Activated CD8-positive, alpha-beta memory T cell treated with anti-CD3 and anti-CD28 coated beads, Interleukin-2, amount 10 ng/mL, durations not matched to agents 7 days and 5 days (primary cell): ENCODE measurements at places on chromosomes 1 and 21.
A peak's percentile ranks its signal among the peaks of the same experiment; 100 is the strongest.

DNA sequence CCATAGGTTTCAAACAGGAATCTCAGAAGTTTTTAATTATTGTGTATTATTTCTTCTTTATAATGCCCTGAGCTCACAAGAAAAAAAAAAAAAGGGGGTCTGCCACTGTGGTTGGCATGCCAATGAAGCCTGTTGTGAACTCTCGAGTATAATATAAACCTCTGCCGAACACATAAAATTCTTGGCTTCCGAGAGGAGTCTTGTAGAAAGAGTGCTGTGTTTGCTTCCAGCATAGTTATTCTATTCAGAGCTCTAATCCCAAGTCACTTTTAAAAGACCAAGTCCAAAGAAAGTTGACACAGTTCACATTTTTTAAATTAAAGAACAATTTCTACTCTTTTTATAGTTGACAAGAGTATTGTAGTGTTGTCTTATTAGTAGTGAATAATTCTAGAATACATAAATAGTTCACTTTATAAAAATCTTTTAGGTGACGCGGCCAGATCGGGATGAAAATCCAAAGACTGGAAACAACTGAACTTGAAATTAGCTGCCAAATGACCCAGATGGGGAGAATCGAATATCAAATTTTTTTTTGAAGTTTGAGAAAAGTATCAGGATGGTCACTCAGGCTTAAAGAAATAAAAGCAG is 293.2 kb downstream of the DUSP10 start:
- no peak for DNase-seq

DNA sequence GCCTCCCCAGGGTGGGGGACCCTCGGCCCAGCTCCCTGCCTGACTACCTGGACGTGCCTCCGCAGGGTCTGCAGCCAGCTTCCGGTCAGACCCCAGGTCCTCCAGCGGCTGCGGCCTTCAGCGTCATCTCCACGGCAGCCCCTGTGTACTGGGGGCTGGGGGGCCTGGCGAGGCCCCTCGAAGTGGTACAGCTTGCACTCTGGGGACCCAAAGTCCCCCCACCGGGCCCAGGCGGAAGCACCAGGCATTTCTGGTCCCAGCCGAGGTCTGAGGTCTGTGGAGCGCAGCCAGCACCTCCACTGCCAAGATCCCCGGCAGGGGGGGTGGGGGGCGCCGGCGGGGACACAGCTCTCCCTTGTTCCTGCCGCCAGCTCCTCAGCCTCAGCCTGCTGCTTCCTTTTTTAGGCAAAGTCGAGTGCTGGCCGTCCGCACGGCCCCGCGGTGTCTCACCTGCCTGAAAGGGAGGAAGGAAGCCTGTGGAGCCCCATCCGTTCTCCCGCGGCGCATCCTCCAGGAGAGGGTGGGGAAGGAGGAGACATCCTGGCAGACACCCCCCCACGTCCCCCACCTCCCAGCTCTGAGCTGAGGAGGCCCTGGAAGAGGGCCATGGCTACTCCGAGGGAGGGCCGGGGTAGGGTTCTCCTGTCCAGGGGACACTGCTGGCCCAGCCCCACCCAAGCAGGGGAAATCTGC is 1.2 kb upstream of the VWA1 start:
- no peak for DNase-seq

GRCh38 chr1:26477446-26478152 is 5.4 kb downstream of the HMGN2 start:
- DNase-seq, result no peak

DNA sequence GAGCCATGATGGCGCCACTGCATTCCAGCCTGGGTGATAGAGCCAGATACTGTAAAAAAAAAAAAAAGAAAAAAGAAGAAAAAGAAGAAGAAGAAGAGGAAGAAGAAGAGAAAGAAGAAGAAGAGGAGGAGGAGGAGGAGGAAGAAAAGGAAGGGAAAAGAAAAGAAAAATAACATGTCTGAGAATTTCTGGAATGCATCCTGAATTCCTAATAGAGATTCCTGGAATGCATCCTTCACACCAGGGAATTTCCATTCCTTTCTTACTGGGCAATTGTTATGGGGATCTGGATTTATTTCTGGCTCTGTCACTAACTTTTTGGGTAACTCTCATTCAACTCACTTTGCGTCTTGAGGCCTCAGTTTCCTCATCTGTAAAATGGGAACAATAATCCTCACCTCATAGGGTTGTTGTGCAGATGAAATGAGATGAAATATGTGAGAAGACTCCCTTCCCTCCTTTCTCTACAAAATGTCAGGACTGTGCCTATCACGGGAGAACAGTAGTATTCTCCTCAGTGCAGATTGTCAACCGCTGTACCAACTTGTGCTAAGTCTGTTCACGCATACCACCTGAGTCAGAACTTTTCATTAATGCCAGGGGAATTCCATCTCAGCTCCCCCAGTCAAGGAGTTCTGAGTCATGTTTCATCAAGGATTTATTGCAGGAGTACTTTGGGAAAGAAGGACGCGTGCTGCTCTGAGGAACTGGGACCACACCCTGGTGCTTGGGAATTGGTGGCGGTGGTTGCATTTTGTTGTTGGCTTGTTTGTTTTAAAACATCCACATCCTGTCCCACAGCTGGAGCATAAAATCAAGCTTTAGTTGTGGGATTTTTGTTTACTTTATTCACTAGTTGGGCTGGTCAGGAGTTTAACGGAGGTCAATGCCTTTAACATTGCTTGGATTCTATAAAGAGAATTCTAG is 42.4 kb upstream of the ROR1 start:
- no peak for DNase-seq

DNA sequence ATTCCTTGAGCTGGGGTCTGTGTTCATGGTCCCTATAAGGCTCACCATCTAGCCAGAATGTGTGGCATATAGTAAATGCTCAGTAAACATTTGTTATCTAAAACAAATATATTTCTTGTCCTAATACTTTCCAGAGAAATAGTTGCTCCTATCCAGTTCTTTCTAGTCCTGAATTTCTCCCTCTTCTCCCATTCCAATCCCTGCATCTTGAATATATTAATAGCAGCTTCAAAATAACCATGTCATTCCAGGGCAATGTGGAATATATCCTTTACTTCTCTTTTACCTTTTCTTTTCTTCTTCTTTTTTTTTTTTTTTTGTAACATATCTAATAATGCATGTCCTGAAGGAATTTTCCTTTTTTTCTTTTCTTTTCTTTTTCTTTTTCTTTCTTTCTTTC is 10.4 kb downstream of the DNAJB4 start:
- DNase-seq, result no peak

DNA sequence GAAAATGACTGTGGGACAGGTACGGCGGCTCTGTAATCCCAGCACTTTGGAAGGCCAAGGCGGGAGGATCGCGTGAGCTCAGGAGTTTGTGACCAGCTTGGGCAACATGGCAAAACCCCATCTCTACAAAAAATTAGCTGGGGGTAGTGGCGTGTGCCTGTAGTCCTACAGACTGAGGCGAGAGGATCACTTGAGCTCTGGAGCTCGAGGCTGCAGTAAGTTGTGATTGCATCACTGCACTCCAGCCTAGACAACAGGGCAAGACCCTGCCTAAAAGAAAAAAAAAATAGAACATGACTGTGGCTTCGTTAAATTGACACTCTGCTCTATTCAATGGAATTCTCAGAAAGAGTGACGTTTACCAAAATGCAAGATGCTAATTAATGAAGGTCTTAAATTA is 3.9 kb upstream of the DBT start:
- DNase-seq, result no peak

- DNase-seq, result no peak
These were observed 402.6 kb downstream of the TTLL7 start for GRCh38 chr1:83596331-83596730.

- DNase-seq, result no peak
These were observed 40.4 kb upstream of the SYNC start for GRCh38 chr1:32742956-32743355.

GRCh38 chr1:43851561-43852338 is 81.9 kb upstream of the ARTN start:
- no peak for DNase-seq

- DNase-seq, result no peak
These were observed 12.4 kb downstream of the SAMSN1 start for GRCh38 chr21:14533499-14534428.

- peak; percentile 54 for DNase-seq
These were observed 56.2 kb downstream of the FCRL5 start for GRCh38 chr1:157496121-157496526.

DNA sequence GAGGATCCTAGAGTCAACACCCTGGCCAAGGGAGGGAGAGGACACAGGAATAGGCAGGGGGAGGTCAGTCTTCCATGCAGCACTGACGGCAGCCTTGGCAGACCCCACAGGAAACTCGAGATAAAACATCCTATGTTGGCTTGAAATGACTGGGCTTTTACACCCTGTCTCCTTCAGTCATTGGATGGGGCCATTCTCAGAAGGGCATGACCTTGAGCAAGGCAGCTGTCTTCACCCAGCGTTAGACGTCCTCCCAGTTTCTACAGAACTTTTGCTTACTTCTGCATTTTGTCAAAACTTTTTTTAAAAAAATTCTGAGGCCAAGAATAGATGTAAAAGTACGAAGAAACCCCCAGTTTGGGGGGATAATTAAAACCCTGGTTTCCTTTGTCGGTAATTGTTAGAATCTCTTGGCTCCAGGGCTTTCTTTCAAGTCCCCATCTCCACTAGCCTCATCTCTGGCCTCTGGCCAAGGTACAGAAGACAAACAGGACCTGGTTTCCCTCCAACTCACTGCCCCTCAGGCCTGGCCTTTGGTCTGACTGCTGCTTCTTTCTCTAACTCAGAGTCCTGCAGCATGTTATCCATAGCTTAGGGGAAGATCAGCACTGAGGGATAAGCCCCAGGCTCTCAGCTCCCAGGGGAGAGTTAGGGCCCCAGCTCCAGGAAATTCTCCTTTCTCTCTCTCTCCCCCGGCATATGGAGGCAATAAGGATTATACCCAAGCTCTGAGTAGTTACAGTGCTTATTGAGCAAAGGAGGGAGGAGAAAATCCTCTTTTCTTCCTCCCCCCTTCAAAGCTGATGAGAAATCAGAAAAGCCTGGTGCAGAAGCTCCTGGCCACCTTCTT is 51.6 kb upstream of the KCND3 start:
- no peak for DNase-seq

- no peak for DNase-seq
These were observed 15.2 kb downstream of the SYNJ1 start for GRCh38 chr21:32712641-32713040.

DNA sequence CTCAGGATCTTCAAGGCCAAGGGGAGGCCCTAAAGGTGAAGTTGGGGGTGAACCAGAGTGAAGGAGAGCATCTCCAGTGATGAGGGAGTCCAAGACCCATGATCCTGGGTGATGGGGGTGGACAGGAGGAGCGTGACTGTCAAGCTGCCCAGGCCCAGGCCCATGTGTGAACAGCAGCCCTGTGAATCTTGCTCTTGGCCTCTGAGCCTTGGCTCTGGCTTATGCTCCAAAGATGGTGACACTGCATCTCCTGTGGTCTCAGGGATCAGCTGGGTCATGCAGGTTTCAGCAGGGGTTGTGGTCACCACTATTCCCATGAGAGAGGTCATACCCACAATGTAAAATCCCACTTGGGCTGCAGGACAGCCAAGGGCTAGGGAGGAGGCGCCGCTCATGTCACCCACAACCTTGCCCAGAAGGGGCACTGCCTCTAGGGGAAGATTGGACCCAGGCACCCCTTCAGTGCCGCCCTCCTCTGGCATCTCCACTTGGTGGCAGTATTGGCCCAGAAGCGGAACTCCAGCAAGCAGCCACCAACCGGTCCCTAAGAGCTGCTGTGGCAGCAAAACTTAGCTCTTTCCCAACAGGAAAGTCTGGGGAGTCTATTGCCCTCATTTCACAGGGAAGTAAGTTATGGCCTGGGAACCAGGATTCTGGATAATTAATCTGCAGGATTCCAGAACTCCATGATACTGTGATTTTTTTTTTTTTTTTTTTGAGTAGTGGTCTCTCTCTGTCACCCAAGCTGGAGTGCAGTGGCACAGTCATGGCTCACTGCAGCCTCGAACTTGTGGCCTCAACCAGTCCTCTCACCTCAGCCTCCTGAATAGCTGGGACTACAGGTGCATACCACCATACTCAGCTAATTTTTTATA is 7.5 kb upstream of the WNT3A start:
- peak; percentile 77 for DNase-seq

DNA sequence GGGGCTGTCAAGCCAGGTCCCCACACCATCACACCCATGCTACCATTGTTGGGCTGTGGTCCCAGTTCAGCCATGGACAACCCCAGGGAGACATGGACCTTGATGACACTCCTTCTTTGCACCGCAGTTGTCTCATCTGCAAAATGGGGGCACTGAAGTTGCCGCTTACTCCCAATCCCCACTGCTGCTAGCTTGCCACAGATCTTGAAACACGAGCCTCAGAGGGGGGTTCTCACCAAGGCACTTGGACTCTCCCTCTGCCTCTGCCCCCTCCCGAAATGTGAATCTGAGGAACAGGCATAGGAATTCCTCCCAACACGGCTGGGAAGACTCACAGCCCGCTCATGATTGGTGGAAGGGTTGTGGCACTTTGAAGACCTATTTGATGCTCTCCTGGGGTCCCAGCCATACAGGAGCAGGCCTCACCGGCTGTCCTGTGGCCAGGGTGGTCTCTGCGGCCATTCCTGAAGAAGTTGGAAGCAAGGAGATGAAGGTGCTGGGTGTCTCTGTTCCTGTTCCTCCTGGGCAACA is 31.1 kb downstream of the RUNX3 start:
- DNase-seq, result peak; percentile 61

GRCh38 chr1:21553116-21553926 is 44.1 kb downstream of the ALPL start:
- DNase-seq, result no peak

DNA sequence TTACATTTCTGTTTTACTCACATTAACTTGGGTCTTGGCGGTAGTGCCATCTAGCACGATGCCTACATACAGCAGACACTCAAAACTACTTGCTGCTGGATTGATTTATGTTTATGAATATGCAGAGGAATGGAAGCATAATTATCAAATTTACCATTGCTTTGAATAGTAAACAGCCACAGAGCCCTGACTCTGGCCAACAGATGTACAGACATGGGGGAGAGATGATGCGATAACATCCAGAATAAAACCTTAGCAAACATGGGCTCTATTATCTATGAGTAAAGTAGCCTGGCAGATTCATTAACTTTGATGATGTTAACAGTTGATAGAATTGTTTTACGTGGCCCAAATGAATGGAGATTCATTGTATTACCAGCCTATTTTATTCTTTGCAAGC is 42.8 kb downstream of the PTGFR start:
- no peak for DNase-seq

- no peak for DNase-seq
These were observed 13.1 kb upstream of the COL24A1 start for GRCh38 chr1:86169625-86170024.

DNA sequence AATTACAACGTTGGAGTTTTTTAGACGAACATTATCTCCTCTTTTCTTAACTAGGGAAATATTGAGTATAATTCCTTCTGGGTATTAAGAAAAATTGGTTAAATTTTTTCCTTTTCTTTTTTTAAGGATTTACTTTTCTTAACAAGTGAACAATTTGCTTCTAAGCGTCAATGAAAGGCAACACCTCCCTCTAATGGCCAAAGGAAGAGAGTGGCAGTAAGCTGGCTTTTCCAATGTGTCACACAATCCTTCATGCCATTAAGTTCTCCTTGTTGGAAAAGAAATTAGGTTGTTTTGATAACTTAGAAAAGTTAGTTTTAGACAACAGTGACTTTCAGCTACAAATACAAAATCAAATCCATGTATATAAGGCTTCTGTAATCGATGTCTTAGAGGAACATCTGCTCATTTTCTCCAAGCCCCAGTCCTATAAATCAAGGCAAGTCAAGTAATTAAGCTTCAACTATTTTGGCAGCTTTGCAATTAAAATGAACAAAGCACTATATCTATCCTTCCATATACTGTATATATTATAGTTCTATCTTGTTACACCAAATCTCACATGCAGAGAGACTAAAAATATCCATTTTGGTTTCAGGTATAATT is 62.8 kb downstream of the EDEM3 start:
- DNase-seq, result no peak

GRCh38 chr1:87176087-87176486 is 152.6 kb upstream of the LMO4 start:
- DNase-seq, result no peak

- DNase-seq, result no peak
These were observed 311.5 kb upstream of the POGK start for GRCh38 chr1:166527752-166528151.
